Activated CD4-positive, alpha-beta memory T cell treated with anti-CD3 and anti-CD28 coated beads for 36 hours (primary cell): ENCODE measurements at places on chromosomes 1 and 21. TPM values are rescaled to one million over a fixed set of nuclear protein-coding genes. Genes with fewer than 3 reads are reported as not detected.

AKR7A3 gene
- total RNA-seq = 0.80 TPM

DYNLT5 gene
- total RNA-seq = not detected

ZBTB8A gene
- total RNA-seq = 0.27 TPM

AMY1A gene
- total RNA-seq = not detected

ZBTB48 gene
- 24.6 TPM for total RNA-seq

NBL1 gene
- total RNA-seq = 31.3 TPM

IL19 gene
- total RNA-seq = 0.21 TPM

COL9A2 gene
- total RNA-seq = 13.1 TPM

CASQ1 gene
- total RNA-seq = not detected

A3GALT2 gene
- total RNA-seq = not detected

PCBP3 gene
- 5.3 TPM for total RNA-seq

CNIH4 gene
- total RNA-seq = 51.6 TPM

FRRS1 gene
- total RNA-seq = 0.77 TPM

WNT3A gene
- total RNA-seq = not detected

ELAVL4 gene
- total RNA-seq = not detected

PROK1 gene
- not detected for total RNA-seq

PTGFRN gene
- 14.2 TPM for total RNA-seq

GUCA2B gene
- not detected for total RNA-seq

GPR157 gene
- 3.9 TPM for total RNA-seq

ZNF695 gene
- 0.99 TPM for total RNA-seq

ESPN gene
- 1.5 TPM for total RNA-seq

C1QTNF12 gene
- total RNA-seq = 3.8 TPM

OR2G6 gene
- not detected for total RNA-seq

ZNF683 gene
- not detected for total RNA-seq

PLA2G2F gene
- not detected for total RNA-seq

SRGAP2 gene
- 56.2 TPM for total RNA-seq

SPRR5 gene
- not detected for total RNA-seq

CXADR gene
- total RNA-seq = 0.75 TPM

HFM1 gene
- not detected for total RNA-seq

DMBX1 gene
- 0.10 TPM for total RNA-seq

LCE1E gene
- total RNA-seq = not detected

ASAP3 gene
- total RNA-seq = 0.50 TPM

TMEM240 gene
- not detected for total RNA-seq

DMRTA2 gene
- total RNA-seq = not detected

DSCAM gene
- total RNA-seq = not detected

FAM110D gene
- total RNA-seq = not detected

SHISA4 gene
- total RNA-seq = 0.59 TPM

LHX8 gene
- not detected for total RNA-seq

PGLYRP4 gene
- not detected for total RNA-seq

IFI44 gene
- 60.1 TPM for total RNA-seq

HES3 gene
- total RNA-seq = not detected

SLC22A15 gene
- total RNA-seq = 0.69 TPM

C2CD4D gene
- 3.9 TPM for total RNA-seq

NCAM2 gene
- total RNA-seq = not detected

SLC1A7 gene
- not detected for total RNA-seq

CRNN gene
- total RNA-seq = not detected

EVI5 gene
- 37.2 TPM for total RNA-seq

SPRR4 gene
- not detected for total RNA-seq

SLC27A3 gene
- 7.8 TPM for total RNA-seq

TCHH gene
- not detected for total RNA-seq

PLA2G2D gene
- total RNA-seq = 0.07 TPM

PRKCZ gene
- 14.7 TPM for total RNA-seq

GPR52 gene
- total RNA-seq = 0.56 TPM

ADGRB2 gene
- 1.7 TPM for total RNA-seq

TEX38 gene
- total RNA-seq = 0.21 TPM

TNFRSF18 gene
- 375 TPM for total RNA-seq

VPS45 gene
- total RNA-seq = 28.3 TPM
